ENCODE measurements at places on chromosomes 7 and 10.

- no peak for DNase-seq
Measured at GRCh38 chr10:102152545-102152890, 329 bp downstream of the NOLC1 start.

DNA sequence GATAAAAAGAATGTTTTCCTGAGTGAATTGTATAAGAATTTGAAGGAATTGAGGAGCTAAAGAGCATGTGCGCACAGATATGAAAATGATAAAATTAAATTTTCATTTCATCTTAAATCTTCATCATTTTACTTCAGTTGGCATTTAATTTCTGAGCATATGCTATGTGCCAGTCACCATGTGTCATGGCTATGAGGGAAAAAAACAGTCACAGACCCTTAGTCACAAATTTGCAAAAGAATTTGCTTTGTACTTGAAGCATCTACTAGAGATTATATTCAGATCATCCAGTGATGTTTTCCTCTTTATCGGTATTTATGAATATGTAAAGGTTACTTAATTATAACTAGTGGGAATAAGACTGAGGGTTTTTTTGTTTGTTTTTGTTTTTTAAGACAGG is 29.8 kb downstream of the VCL start:
- no peak for DNase-seq

DNA sequence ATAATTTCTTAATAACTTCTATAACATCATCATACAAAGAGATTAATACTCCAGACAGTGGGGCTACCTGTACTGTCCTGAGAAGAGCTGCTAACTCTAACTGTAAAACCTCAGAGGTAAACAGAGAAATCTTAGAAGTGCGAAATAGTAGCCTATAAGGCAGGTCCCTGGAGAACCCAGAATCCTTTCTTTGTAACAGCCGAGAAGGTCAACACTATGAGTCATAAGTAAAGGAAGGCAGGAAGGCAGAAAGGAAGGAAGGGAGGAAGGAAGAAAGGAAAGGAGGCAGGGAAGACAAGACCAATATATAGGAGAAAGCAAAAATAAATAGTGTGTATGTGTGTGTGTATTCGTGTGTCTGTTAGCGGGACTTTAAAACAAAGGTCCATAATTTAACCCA is 540.6 kb downstream of the ZWINT start:
- no peak for DNase-seq

DNA sequence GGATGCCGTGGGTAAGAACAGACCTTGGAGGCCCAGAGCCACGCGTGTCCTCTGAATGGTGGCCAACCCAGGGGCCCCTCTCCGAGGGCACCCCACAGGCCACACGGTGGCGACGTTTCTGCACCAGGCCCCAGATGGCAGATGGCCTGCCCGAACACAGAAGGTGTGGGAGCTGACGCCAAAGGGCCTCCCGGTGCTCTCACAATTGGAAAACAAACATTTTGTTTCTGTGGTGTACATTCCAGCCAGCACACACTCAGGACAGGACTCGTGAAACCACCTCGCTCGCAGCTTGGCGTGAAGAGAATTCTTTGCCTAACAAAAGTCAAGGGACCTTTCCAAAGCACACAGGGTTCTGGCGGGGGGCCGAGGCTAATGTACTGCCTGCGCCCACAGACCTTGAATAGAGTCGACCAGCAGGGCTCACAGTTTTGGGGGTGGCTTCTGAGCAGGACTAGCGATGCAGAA is 112.1 kb downstream of the FAM53B start:
- DNase-seq: no peak

GRCh38 chr10:94630017-94630688 is 53.4 kb upstream of the CYP2C18 start:
- no peak for DNase-seq

- no peak for DNase-seq
Measured at GRCh38 chr10:31621733-31622132, 302.7 kb downstream of the ZEB1 start.

DNA sequence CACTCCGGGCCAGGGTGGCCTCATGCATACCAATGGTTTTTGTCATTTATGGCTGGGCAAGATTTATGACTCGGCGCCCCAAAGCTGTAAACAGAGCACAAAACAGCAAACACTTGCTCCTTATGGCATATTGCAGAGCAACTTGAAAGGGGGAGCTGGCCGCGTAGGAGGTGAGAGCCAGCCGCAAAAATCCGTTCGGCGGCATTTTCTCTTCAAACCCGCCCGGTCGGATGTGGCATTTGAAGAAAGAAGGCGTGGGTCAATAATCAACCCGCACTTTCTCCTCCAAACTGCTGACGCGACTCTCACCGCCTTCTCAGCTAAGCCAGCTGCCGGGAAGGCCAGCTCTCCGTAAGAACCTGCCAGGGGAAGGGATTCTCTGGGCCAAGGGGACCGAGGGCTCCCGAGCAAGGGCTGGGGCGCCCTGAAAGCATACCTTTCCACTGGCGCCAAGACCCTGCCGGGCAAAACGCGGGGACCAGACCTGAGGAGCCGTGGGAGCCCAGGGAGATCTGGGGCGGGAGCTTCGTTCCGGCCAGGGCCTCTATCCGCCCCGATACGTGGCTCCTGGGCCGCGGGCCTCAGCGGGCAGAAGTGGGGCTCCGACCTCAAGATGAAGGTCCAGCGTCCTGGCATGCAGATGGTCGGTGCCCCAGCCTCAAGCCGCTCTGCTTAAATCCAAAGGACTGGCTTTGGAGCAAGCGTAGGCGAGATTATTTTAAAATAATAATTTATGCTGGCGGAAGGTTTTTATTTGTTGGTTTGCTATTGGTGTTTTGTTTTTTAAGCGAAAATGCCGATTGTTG is 12.9 kb upstream of the HOXA2 start:
- no peak for DNase-seq
